NCI-H82 (cell line): ENCODE measurements at places on chromosomes 7 and 10.

- no peak for DNase-seq
These were observed 87.8 kb downstream of the CFAP58 start for GRCh38 chr10:104441329-104442000.

GRCh38 chr7:118372530-118372929 lies 148.0 kb downstream of the ANKRD7 start:
- DNase-seq: peak; percentile 95

DNA sequence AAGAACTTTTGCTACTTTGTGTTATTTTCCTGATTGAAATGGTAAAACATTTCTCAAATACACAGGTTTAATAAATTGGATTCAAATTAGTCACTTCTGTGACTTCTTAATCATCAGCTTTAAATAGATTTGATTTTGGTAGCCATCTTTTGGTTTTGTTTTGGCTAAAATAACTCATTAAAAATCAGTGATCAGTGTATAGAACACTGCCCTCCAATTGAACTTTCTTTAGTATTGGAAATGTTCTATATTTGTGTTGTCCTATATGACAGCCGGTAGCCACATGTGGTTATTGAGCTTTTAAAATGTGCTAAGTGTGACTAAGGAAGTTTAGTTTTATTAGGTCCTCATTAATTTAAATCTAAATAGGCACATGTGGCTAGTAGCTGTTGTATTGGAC lies 50.4 kb downstream of the GLCCI1 start:
- no peak for DNase-seq

DNA sequence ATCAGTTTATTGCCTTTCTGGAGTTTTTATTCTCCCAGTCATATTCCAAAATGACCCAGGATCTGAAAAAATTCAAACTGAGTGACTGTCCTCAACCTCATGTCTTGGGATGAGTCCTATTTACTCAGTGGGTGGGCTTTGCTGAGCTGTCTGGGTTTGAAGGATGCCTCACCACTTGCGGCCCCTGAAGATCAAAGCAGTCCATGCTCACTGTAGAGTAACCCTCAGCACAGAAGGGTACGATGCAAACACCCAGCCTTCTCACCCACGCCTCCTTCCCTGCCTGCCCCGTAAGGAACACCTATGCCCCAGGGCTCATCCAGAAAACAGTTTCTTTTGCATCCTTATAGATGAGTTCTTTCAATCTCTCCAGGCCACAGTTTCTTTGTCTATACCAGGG lies 42.2 kb upstream of the GRB10 start:
- no peak for DNase-seq

DNA sequence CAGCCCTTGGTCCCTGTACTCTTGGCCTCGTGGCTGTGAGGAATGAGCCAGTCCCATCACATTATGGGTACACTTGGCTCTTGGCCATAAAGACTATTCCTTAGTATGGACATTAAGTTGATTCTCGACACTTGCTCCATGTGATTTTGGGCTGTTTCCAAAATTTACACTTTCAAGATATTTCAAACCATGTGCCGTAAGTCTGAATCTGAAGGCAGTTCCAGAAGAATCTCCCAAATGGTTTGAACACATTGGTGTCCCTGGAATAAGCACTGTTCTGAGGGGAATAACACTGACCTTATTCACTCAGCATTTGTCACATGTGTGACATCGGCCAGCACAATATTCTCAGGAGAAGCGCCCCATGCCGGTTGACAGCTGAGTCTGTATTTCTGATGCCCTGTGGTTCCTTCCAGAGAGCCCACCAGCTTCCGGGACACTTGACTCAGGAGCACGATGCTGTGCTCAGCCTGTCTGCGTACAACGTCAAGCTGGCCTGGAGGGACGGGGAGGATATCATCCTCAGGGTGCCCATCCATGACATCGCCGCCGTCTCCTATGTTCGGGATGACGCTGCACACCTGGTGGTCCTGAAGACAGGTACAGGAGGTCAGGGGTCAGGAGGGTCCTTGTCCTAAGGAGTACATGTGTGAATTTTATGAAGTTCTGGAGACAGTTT lies 24.6 kb downstream of the NACAD start:
- DNase-seq: no peak

- DNase-seq: peak; percentile 68
These were observed 496.6 kb downstream of the AUTS2 start for GRCh38 chr7:70094831-70095230.

- no peak for DNase-seq
These were observed 42.5 kb downstream of the ZRANB1 start for GRCh38 chr10:124984376-124984775.

- DNase-seq: no peak
These were observed 1.5 kb downstream of the FAM13C start for GRCh38 chr10:59360605-59361405.

- DNase-seq: peak; percentile 53
These were observed 1.1 kb downstream of the P4HA1 start for GRCh38 chr10:73095481-73096021.

GRCh38 chr7:101206665-101207042 lies 5.8 kb upstream of the MOGAT3 start:
- no peak for DNase-seq

DNA sequence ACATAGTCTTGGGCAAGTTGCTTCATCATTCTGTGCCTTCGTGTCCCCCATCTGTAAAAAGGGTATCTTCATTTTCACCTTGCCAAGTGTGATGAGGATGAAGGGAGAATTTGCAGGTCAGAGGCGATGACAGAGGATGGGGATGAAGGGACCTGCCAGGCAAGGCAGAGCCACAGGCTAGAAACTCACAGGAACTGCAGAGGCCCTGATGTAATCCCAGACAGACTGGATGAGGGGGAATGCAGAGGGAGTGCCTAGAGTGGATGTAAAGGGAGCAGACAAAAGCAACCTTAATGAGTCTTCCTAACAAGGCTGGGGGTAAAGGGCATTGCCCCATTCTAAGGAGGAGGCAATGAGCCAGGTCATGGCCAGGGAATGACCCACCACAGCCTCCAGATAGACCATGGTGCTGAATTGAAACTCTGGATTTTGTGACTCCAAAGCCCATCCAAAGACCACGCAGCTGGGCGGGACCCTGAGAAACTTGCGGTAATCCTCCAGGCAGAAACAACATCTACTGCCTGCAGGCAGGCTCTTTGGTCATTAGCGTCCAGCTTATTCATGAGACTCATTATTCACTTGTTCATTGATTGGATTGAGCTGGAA lies 1.9 kb downstream of the ANTXRL start:
- no peak for DNase-seq

DNA sequence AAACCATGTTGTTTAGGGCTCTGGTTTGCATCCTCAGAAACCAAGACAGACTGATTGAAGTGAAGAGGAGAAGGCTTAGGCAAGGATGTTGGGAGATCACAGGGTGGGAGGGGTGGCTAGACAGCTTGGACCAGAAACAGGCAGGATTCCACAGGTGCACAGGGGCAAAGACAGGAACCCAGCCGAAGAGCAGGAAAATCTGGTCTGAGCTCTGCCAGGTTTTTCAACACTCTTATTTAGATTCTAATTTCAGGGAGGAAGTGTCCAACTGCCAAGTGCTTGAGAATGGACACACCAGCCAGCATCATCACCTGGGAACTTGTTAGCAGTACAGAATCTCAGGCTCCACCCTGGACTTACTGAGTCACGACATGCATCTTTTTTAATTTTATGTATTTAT lies 93.8 kb downstream of the MARCHF5 start:
- DNase-seq: no peak

DNA sequence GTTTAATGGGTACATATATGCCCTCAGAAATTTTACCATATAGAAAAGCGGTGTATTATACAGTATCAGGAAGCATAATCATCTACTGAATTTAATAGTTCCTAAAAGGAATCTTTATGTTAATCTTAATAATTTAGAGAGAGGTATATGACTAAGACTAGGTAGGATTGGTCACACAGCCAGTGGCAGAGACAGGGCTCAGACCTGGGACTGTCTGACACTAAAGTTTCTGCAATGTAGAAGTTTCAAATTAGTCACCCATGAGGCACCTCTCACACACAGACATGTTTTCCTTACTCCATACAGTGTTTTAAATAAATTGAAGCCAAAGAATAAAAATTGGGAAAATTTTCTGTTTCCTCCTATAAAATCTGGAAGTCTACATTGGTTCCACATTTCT lies 72.8 kb upstream of the ADRA2A start:
- no peak for DNase-seq

DNA sequence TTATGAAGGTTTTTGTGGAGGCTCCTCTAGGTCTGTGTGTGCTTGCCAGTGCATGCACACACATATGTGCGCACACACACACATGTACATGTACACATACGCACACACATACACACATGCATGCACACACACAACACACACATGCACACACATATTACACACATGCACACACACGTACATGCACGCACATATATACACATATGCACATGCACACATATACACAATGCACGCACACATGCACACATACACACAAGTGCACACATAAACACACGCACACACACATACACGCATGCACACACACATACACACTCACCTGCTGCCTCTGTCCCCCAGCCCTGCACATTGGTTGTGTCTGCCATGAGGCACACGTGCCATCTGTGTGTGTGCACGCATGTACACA lies 66.3 kb downstream of the NEURL1 start:
- DNase-seq: no peak

- DNase-seq: no peak
These were observed 1249.1 kb downstream of the TYW1 start for GRCh38 chr7:68245688-68246087.

GRCh38 chr10:78771808-78772455 lies 296.8 kb upstream of the ZMIZ1 start:
- DNase-seq: no peak

DNA sequence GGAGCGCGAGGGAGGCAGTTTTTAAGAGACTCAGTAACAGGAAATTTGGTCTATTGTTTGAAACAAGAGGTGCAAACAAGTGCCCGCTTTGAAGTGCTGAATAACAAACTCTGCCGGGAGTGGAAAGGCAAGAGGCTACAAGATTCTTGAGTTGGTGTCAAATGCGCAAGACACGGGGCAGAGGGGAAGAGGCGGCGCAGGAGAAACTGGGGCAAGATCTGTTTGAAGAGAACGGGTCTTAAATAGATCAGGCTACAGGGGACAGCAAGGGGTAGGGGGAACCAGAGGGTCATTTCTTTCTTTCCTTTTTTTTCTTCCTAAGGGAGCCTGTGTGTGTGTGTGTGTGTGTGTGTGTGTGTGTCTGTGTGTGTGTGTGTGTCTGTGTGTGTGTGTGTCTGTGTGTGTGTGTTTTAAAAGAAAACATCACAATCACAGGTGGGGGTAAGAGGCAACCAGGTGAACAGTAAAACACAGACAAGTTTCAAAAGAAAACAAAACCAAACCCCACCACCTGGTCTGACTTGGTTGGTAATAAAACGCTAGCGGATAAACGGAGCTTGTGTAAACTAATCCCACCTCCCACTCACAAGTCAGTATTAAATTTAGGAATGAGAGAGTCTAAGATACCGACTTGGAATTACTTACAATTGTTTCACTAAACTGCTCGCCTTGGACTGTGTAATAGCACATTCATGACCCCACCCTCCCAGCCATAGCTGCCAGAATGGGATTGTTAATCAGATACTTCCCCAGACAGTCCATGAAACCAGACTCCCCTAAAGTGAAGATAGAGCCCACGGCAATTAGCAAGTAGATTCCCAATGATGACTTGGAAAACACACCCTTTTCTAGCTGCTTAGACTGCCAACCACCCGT lies 13.1 kb upstream of the CUX1 start:
- DNase-seq: no peak

DNA sequence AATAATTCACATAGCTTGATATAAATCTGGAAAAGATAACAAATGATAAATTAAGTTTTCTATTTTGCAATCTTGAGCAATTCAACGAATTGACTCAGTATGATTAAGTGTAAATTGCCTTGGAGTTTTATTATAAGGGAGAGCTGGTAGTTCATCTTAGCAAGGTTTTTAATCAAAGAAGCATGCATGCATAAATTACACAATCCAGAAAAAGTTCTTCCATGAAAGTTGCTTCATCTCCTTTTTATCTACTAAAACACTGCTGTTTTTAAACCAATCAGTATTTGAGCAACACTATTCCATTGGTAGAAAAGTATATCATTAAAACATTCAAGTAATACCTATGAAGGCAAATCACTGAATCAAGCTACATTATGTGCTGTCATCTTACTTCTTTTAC lies 47.6 kb downstream of the POT1 start:
- DNase-seq: no peak

GRCh38 chr10:77695186-77695585 lies 57.6 kb upstream of the KCNMA1 start:
- DNase-seq: no peak

- DNase-seq: peak; percentile 51
These were observed 35.0 kb downstream of the LAMB4 start for GRCh38 chr7:108094933-108095710.

- DNase-seq: no peak
These were observed 11.7 kb downstream of the TMEM184A start for GRCh38 chr7:1544178-1544895.

DNA sequence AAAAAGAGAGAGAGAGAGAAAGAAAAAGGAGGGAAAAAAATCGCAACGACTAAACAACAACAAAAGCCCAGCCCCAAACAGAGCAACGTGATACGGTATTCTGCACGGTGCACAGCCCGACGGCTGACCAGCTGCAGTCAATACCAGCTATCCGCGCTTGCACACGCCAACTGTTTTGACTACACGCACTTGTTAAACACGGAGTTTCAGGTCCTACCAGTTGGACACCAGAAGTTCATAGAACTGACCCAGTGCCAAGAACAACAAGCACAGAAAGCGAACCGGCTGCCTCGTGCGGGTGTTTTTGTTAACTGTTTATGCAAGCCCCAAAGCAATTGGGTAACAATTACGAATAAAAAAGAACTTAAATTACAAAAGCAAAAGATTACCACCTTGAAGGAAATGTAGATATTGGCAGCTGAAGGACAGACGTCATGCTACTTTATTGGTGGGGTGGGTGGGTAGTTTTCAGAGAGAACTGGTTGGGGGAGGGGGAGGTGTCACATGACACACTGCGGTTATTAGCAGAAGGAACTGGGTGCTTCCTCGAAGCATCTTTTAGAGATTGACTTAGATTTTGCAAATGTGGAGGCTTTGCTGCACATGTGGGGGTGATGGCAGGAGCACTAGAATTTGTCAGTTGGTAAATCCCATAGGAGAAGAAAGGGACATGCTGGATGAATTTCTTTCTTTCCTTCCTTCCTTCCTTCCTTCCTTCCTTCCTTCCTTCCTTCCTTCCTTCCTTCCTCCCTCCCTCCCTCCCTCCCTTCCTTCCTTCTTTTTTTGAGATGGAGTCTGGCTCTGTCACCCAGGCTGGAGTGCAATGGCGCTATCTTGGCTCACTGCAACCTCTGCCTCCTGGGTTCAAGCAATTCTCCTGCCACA lies 110.6 kb upstream of the EFCAB10 start:
- peak; percentile 33 for DNase-seq
